ENCODE measurements at places on chromosomes 4 and X.

GRCh38 chrX:104684077-104684476 lies 118.1 kb downstream of the IL1RAPL2 start:
- DNase-seq = no peak

- DNase-seq = no peak
Observed at GRCh38 chrX:141736656-141737055, 38.1 kb upstream of the SPANXD start.

DNA sequence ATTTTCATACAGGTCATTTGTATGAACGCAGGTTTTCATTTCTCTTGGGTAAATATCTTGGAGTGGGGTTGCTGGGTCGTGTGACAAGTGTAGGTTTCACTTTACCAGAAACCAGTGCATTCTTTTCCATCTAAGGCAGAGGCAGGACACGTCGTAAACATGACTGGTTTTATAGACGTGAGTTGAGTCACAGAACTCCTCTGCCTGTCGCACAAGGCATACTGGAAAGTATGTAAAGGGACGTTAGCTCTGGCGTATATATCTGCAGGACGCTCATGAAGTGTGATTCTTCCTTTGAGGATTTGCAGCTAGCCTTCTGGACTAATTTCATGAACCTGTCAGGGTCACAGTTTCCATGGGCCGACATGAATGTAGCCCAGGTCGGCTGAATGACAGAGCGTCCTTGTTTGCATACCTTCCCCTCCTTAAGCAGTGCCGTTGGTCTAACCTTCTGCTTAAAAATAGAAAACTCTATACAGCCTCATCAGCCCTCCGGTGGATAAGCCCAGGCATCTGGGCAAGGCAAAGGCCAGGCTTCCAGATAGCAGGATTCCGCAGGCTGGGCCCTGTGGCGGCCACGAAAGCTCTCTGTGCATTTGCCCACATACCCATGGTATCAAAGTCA lies 106.0 kb downstream of the GPR143 start:
- no peak for DNase-seq

DNA sequence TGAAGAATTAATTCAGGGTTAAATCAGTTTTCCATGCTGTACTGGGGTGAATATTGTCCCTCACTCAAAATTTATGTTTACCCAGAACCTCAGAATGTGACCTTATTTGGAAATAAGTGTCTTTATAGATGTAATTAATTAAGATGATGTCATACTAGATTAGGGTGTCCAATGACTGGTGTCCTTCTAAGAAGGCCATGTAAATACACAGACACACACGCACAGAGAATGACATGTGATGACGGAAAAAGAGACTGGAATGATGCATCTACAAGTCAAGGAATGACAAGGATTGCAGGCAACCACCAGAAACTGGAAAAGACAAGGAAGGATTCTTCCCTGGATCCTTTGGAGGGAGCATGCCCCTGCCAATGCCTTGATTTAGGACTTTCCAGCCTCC lies 84.6 kb upstream of the GPR34 start:
- DNase-seq = no peak

DNA sequence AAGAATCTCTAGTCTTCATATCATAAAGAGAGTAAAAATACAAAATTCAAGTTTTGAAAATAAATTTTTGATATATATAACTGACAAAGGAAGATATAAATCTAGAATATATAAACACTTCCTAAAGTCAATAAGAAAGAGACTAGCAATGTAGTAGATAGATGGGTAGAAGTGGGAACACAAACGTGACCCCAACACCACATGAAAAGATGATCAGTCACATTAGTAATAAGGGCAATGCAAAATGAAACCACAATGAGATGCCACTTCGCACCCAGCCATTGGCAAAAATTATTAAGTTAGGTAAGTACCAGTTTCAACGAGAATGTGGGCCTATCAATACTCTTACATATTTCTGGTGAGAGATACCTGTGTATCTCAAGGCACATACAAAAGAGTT lies 106.5 kb downstream of the EGF start:
- DNase-seq = no peak

DNA sequence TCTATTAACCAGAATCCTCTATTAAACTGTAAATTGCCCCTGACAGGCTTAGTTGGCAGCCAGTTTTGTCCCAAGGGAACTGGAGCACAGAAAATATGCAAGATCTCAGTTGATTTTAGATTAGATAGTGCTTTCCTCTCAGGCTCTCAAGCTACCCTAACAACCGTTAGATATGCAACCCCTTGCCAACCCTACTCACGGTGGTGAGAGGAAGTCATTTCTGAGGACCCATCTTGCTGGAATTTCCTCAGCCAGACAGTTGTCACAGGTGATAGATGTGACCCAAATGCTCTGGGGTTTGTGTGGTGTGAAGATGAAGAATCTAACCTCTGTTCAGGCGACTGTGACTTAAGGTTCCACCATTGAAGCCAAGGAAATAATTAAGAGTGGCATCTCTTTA lies 447.1 kb downstream of the MID1IP1 start:
- no peak for DNase-seq

GRCh38 chr4:115852767-115853091 lies 739.3 kb upstream of the NDST4 start:
- no peak for DNase-seq

DNA sequence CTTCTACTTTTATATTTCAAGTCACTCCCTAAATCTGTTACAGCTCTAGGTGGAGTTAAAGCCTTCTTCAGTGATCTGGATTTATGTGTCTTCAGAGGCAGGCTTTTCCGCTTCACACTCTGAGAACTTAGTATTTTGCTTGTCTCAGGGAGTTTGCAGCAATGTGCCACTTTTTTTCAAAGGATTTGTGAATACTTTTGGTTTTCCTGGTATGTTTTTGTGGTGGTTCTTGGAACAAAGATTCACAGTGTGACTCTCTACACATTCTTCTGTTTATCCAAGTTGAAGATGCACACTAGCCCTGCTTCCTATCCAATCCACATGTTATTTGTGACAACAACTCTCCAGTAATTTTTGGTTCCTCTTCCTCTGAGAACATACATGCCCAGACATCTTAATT lies 1253.7 kb downstream of the TECRL start:
- DNase-seq = no peak

DNA sequence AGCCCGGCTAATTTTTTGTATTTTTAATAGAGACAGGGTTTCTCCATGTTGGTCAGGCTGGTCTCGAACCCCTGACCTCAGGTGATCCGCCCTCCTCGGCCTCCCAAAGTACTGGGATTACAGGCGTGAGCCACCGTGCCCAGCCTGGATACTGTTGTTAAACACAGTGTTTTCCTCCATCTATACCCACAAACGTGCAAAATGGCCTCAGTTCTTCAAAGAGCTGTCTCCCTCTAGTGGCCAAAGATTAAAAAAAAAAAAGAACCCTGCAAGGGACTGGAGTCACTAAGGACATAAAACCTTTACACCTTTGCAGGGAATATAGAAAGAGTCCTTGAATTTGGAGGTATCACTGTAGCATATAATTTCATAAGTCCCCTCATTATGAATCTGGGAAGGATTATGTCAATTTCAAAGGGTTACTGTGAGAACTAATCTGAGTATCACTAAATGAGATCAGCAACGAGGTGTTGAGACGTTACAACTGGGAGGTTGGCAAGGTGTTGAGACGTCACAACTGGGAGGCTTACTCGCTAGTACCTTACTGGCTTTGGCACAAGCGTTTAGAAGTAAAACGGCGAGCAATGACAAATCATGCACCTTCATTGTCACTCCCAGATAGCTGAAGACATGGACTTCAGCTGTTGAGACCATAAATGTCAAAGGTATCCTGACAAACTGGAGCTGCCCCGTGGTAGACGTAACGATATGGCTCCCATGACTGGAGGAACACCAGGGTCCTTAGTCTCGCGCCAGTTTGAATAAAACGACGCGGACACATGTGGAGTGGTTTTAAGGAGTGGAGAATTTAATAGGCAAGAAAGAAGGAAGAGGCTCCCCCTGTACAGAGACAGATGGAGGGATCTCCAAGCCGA lies 33.4 kb upstream of the ENPP6 start:
- no peak for DNase-seq

- no peak for DNase-seq
Observed at GRCh38 chr4:78616046-78616498, 64.5 kb downstream of the ANXA3 start.

DNA sequence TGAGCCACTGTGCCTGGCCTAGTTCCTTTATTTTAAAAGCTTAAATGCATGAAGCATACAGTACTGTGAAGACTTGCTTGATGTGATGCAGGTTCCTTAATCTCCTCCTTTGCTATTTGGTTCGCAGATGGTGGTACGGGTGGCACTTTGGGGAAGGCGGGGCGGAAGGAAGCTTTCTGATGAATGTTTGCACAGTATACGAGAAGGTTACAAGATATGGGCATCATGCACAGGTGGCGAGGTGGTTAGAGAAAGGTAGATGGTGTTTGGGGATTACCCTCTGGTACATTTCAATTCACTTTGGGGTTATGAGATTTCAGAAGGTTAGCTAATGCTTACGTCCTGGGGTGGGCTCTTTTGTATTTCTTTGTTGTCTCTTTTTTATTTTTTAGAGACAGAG lies 17.2 kb downstream of the RHOH start:
- no peak for DNase-seq

DNA sequence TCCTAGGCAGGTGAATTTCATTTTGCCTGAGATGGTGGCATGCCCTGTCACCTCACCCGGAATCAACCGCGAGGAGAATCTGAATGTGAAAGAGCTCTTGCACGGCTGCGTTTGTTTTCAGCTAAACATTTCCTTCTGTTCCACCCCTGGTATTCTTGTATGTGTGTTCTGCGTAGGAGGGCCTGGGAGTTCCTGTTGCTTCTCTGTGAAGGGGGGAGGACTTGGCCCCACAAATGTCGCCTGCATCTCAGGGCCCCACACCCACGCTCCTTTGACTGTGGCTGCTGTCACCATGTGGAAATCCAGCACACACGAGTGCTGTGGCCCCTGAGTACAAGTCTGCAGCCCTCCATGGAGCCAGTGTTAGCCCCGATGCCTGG lies 45.8 kb upstream of the CLCN4 start:
- DNase-seq = peak; percentile 72

DNA sequence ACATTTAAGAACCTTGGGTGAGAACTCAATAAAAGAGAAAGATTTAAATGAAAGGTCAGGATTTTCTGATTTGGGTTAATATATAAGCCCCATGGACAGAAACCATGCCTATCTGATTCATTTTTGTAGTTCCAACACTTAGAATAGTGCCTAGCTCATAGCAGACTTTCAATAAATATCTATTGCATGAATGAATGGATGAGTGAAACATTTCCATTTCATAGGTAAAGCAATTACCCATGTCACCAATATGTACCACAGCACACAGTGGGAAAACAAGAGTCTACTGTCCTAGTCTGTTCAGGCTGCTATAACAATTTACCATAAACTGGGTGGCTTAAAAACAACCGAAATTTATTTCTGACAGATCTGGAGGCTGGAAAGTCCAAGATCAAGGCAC lies 63.9 kb upstream of the PTPN13 start:
- no peak for DNase-seq

- no peak for DNase-seq
Observed at GRCh38 chr4:126898815-126899214, 733.9 kb upstream of the INTU start.

- no peak for DNase-seq
Observed at GRCh38 chr4:101171747-101172146, 175.6 kb downstream of the PPP3CA start.

DNA sequence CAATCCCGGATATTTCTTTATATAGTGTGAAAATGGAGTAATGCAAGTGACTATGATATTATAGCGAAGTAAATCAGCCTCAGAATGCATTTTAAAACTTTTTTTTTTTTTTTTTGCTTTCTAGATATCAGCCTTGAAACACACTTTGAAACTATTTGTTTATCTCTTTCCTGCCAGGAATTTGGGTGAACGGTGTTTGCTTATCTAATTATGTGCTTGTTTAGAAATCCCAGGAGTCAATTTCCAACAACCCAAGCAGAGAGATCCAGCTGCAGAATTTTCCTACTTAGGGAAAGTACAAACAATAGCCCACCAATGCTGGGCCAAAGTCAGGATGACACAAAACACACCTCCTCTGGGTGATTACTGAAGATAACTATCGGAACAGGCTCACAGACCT lies 958.8 kb downstream of the PCDH18 start:
- no peak for DNase-seq

- no peak for DNase-seq
Observed at GRCh38 chr4:150990993-150991392, 24.1 kb downstream of the LRBA start.

- no peak for DNase-seq
Observed at GRCh38 chr4:154455111-154455510, 36.5 kb downstream of the DCHS2 start.

DNA sequence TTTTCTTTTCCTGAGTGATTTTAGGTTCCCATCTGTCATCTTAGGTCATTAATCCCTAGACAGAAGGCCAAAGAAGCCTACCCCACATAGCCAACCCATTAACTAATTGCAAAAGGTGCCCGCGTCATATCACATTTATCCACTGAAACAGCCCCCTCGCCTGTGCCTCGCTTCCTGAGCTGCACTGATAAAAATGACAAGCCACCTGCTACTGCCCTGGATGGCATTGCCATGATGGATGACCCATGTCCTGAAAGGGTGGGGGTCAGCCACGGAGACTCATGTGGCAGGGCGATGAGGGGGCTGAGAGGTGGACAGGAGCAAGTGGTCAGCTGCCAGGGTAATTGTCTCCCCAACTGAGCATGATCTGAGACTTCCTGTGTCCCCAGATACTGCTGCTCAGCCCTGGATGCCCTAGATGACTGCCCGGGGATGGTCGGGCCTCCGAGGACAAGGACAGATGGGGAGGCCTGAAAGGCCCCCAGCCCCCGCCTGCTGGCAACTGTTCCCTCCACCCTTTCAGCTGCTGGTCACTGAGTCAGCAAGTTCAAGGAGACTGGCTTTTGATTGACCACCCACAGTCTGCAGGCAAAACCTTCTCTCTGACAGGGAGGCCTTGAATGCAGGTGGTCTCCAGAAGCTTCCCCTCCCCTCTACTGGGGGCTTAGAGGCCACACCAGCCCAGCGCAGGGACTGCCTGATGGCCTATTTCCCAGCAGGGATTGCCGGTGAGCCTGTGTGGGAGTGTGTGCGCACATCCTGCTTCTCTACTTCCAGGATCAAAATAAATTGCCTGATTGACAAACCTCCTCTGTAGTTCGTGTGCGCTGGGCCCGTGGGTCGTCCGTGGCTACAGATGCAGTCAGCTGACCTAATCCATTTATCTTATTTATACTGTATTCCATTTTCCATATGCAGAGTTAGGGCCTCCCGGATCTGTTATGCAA lies 496.3 kb downstream of the BCOR start:
- DNase-seq = no peak

DNA sequence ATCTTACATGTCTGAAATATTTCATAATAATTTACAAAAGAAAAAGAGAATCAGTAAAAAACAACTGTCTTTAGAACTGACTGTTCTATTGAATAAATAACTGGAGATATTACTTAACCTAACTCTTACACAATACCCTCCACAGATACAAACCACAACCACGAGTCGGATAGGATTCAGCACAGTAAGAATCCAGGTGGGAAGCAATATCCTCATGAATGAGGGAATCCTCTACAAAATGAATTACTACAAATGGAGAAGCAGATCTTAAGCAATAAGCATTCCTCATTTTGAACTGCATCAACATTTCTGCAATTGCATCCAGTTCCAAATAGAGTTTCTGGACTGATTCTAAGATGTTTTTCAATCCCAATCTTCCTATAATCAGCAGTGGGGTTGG lies 227.1 kb downstream of the SH2D1A start:
- DNase-seq = no peak

Data from stimulated activated CD4-positive, alpha-beta T cell treated with anti-CD3 and anti-CD28 coated beads, Interleukin-2, amount 100 ng/mL, for 4 hours (primary cell).